ENCODE measurements at places on chromosomes 5 and 9.
A peak's percentile ranks its signal among the peaks of the same experiment; 100 is the strongest.

GRCh38 chr5:90830058-90830457, 271.5 kb downstream of the ADGRV1 start:
- no peak for DNase-seq

GRCh38 chr5:98573834-98574320, 199.6 kb upstream of the RGMB start:
- DNase-seq = no peak

GRCh38 chr5:9919306-9920030, 289.3 kb upstream of the TAS2R1 start:
- no peak for DNase-seq

- DNase-seq = no peak
Observed at GRCh38 chr9:117815315-117815714, 111.1 kb downstream of the TLR4 start.

GRCh38 chr9:130780865-130781504, 54.1 kb upstream of the ABL1 start:
- no peak for DNase-seq

GRCh38 chr5:62152394-62153087, 153.5 kb upstream of the KIF2A start:
- no peak for DNase-seq

DNA sequence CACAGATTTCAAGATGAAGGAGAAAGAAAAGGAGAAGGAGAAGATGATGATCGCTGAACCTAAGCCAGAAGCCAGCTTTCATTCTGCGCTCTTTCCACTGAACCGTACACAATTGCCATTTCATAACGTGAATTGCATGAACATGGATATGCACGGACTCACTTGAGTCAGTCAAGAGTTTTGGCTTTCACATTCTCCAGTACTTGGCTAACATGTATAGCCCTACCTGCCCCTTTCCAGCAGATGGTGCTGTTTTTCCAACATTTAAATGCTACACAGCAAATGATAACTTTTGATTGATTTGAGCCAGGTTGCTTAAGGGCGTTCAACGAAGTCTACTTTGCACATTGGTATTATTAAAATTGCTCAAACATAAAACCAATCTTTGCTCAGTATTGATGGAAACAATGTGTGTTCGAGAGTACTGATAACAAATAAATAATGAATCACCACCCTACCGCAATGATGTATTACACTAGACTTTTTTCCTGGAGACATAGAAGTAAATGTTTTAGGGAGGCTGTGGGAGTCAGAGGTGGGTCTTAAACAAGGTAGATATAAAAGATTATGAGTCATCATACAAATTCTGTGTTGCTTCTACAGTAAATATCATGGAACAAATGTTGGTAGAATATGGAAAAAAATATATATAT, 196.4 kb downstream of the TRPM3 start:
- peak; percentile 25 for DNase-seq

All from frontal cortex (tissue), 4 donors.